ENCODE measurements at places on chromosomes 5 and 9.

DNA sequence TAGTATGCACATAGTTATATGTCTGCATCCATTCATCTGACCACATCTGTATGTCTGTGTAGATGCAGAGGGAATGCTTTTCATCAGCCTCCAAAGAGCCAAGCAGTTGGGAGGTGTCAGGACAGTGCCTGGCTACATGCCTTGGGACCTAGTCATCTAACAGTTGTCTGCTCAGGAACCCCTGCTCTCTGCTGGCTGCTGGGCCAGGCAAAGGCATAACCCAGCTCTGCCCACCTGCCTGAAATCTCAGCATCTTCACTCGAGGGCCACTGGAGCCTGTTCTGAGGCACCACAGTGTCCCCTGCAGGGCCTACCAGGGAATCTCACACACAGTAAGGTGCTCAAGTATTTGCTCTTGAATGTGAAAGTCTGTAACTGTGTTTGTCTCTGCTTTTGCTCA is 3.7 kb downstream of the C9orf50 start:
- H3K4me3 ChIP-seq = no peak overlapping the region
- H3K27ac ChIP-seq = no peak overlapping the region
- peaks cover 26% of the 10 kb centered on the region for H3K27me3 ChIP-seq
- H3K4me1 ChIP-seq = peaks cover 13% of the 10 kb centered on the region
- no peaks in the 10 kb centered on the region for H3K36me3 ChIP-seq

DNA sequence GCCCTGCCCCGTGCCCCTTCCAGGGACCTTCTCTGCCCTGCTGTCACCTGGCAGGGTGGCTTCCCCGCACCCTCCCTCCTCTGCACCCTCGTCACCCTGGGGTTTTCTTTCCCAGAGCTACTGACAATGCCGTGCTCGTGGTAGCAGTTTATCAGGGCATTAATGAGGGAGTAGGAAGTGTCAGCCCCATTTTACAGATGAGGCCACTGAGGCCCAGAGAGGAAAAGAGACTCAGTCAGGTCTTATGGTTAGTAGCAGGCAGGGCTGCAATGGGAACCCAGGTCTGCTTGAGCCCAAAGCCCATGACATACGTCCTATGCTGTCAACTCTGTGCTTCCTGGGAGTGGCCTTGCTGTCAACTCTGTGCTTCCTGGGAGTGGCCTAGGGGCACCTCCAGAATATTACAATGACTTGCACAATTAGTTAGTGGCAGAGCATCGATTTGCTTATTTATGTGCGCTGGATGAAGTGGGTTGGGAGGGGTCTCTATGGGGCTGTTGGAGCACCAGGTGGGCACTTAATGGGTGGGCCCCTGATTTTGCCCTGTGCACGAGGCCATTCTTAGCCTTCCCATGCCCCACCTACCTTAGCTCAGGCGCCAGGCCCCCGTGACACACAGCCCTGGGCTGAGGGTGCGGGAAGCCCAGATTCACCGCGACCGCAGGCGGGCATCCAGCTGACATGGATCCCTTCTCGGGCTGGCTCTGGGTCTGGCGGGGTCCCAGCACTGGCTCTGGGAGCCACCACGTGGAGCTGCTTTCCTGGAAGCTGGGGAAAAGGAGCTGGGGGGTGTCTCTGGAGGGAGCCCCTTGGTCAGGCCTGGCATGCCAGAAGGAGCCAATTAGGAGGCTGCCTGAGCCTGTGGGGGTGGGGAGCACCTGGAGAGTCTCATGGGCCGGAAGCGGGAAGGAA is 82.0 kb upstream of the ORM1 start:
- H3K36me3 ChIP-seq = no peaks in the 10 kb centered on the region
- H3K27ac ChIP-seq = no peak overlapping the region
- H3K27me3 ChIP-seq = no peaks in the 10 kb centered on the region
- no peak for DNase-seq

GRCh38 chr9:105259274-105259673 is 14.8 kb downstream of the SLC44A1 start:
- peaks cover 36% of the 10 kb centered on the region for H3K4me1 ChIP-seq
- no peak overlapping the region for H3K4me3 ChIP-seq
- H3K36me3 ChIP-seq = no peaks in the 10 kb centered on the region
- no peak for DNase-seq

DNA sequence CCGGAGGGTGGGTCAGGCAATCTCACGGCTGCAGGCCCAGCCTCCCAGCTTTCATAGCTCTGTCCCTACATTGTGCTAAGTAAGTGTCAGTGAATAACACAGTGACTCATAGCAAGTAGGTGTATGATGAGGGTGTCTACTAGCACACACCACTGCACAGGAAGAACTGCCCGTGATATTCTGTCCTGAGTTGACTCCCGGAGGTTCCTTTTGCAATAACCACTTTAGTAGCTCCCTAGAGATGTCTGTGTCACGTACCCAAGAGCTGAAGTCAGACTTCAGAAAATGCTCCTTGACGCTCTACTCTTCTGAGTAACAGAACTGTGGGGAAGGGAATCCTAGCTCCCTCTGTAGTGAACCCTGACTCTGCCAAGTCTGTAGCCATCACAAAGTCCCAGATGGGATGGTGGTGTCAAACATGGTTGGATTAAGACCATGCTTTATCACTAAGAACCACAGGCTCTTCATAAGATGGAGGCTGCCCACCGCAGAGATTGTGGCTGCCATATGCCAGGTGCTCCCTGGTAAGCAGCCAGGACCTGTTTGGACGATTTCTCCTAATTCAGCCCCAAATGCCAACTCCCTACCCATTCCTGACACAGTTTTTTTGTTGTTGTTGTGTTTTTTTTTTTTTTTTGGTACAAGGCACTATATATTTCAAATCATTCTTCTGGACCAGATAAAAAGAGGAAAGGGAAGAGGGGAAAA is 352.6 kb upstream of the PANK3 start:
- peaks cover 11% of the 10 kb centered on the region for H3K27me3 ChIP-seq
- no peak for DNase-seq
- H3K36me3 ChIP-seq = no peaks in the 10 kb centered on the region
- H3K4me1 ChIP-seq = peaks cover 9% of the 10 kb centered on the region
- no peak overlapping the region for H3K27ac ChIP-seq

DNA sequence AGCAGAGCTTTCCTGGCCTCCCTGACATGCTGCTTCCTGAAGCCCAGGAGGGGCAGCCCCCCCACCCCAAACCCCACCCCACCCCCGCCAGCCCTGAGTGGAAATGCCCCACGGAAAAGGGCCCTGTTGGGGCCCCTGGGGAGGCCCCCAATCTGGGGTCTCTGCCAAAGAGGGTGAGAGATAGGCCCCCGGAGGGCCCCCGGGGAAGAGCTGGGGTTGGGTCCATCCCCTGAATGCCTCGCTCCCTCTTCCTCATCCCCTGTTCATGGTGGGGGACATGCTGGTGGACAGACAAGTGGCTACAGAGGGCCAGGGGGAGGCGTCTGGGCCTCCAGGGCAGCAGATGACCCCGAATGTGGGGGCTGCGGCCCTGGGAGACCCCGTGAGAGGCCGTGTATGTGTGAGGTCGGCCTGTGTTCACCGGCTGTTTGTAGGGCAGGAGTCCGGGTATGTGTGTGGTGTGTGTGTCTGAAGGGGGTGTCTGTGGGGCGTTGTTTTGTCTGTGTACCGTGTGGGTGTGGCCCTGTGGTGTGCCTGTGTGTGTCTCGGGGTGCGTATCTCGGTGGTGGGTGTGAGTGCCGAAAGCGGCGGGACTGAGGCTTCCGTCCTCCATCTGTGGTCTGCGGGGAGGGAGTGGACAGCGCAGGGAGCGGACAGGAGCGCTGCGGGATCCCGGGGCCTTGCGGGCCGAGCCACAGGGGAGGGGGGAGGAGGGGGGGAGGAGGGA is 11.3 kb downstream of the C9orf50 start:
- no peaks in the 10 kb centered on the region for H3K36me3 ChIP-seq
- H3K27me3 ChIP-seq = no peaks in the 10 kb centered on the region
- H3K4me3 ChIP-seq = peak overlapping the region; percentile 78
- peaks cover 52% of the 10 kb centered on the region for H3K4me1 ChIP-seq

DNA sequence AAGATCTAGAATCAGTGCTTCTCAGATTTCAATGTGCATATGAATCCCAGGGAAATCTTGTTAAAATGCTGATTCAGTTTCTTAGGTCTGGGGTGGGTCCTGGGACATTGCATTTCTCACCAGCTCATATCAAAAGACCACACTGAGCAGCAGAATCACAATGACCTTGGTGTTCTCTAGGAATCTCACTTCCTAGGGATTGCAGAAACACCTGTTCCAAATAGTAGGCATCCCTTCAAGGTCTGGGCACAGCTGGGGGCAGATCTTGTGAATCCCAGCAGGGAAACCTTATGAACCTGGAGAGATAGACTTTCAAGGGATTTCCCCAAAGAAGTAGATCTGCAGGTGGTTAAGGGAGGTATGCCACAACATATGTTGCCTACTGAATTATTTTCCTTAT is 8.9 kb upstream of the GARNL3 start:
- H3K27ac ChIP-seq = no peak overlapping the region
- H3K27me3 ChIP-seq = no peaks in the 10 kb centered on the region
- H3K4me1 ChIP-seq = peaks cover 47% of the 10 kb centered on the region
- no peak overlapping the region for H3K4me3 ChIP-seq
- no peaks in the 10 kb centered on the region for H3K36me3 ChIP-seq

GRCh38 chr5:35799753-35800152 is 56.9 kb upstream of the IL7R start:
- H3K27me3 ChIP-seq = no peaks in the 10 kb centered on the region
- no peaks in the 10 kb centered on the region for H3K36me3 ChIP-seq
- no peak overlapping the region for H3K27ac ChIP-seq
- H3K4me3 ChIP-seq = no peak overlapping the region
- DNase-seq = no peak

- no peaks in the 10 kb centered on the region for H3K4me1 ChIP-seq
- H3K27ac ChIP-seq = no peak overlapping the region
- no peak overlapping the region for H3K4me3 ChIP-seq
- H3K27me3 ChIP-seq = peaks cover 12% of the 10 kb centered on the region
These were observed 278.2 kb downstream of the SLIT3 start for GRCh38 chr5:169022718-169023117.

GRCh38 chr5:129174480-129174879 is 79.9 kb downstream of the ISOC1 start:
- H3K27me3 ChIP-seq = no peaks in the 10 kb centered on the region
- H3K4me3 ChIP-seq = no peak overlapping the region

DNA sequence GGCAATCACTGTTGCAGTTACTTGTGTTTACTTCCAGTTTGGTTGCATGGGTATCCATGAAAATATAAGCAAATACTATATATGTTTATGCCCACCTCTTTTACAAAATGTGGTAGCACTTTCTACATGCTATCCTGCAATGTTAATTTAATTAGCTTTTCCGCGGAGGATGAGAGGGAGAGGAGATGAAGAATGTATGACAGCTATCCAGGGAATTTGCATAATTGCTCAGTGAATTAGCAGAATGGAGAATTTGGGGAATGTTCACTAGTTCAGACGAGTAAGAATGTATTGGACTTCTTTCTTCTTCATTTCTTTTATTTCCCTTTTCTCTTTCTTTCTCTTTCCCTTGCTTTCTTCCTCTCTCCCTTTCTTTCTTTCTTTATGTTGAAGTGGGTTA is 140.7 kb upstream of the SLC28A3 start:
- no peaks in the 10 kb centered on the region for H3K27me3 ChIP-seq
- no peak overlapping the region for H3K4me3 ChIP-seq
- peaks cover 13% of the 10 kb centered on the region for H3K4me1 ChIP-seq
- no peak for DNase-seq
- H3K27ac ChIP-seq = no peak overlapping the region

DNA sequence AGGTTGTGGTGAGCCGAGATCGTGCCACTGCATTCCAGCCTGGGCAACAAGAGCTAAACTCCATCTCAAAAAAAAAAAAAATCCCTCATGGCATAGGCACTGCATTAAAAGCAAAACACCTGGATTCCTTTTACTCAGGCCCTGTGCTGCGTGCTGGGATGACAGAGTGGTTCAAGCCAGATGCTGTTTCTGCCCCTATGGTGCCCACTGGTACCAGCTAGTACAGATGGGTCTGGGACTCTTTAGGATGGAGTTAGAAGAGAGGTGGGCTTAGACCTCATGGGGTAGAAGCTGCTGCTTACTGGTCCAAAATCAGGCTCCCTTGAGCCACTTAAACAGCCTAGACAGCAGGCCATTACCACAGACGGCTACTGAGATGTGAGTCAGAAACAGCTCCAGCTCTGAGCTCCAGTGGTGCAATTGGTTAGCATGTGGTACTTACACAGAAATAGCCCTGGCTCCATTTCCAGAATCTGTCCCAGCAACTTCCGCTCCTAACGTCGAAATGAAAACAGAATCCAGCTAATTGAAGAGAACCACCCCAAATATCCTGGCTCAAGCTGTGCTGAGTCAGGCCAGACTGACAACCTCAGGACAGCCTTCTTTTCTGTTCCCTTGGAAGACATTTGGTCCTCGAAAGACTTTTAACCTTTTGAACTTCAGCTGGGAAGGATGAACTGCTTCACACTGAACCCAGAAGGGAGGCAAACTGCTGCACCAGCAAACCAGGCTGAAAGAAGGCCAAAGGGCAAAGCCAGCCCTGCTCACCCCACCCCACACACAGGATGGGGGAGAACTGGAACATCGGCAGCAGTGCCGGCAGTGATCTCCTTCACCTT is 15.5 kb downstream of the C5orf15 start:
- H3K4me1 ChIP-seq = peaks cover 68% of the 10 kb centered on the region
- H3K27me3 ChIP-seq = no peaks in the 10 kb centered on the region
- H3K36me3 ChIP-seq = peaks cover 37% of the 10 kb centered on the region
- H3K27ac ChIP-seq = peak overlapping the region; percentile 84
- DNase-seq = peak; percentile 27

- no peaks in the 10 kb centered on the region for H3K27me3 ChIP-seq
- no peak overlapping the region for H3K27ac ChIP-seq
- no peak overlapping the region for H3K4me3 ChIP-seq
- no peak for DNase-seq
- no peaks in the 10 kb centered on the region for H3K36me3 ChIP-seq
- H3K4me1 ChIP-seq = no peaks in the 10 kb centered on the region
These were observed 382.9 kb downstream of the TMEM161B start for GRCh38 chr5:87885758-87886157.

DNA sequence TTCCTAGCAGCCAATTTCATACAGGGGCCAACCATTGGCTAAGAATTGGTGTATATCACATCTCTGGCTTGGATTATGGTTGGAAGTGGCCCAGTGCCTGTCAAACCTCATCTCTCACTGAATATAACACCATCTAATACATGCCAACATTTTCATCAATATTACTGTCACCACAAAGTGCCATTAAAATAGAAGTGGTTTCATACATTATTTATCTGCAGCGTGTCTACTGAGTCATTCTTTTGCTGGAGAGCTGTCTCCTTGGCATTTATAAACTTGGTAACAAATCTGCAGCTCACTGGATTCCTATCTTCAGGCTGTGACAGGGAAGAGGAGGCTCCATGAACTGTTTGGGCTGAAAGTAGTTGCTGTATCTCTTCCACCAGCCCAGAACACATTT is 70.9 kb downstream of the PTTG1 start:
- H3K36me3 ChIP-seq = no peaks in the 10 kb centered on the region
- no peaks in the 10 kb centered on the region for H3K4me1 ChIP-seq
- H3K27ac ChIP-seq = no peak overlapping the region
- peaks cover 3% of the 10 kb centered on the region for H3K27me3 ChIP-seq
- no peak overlapping the region for H3K4me3 ChIP-seq
